ENCODE measurements at places on chromosomes 4 and X.
A peak's percentile ranks its signal among the peaks of the same experiment; 100 is the strongest.

- DNase-seq = no peak
Observed at GRCh38 chrX:107626481-107626880, 1.8 kb upstream of the PRPS1 start.

GRCh38 chr4:68344049-68344448 lies 5.8 kb downstream of the YTHDC1 start:
- DNase-seq = no peak

DNA sequence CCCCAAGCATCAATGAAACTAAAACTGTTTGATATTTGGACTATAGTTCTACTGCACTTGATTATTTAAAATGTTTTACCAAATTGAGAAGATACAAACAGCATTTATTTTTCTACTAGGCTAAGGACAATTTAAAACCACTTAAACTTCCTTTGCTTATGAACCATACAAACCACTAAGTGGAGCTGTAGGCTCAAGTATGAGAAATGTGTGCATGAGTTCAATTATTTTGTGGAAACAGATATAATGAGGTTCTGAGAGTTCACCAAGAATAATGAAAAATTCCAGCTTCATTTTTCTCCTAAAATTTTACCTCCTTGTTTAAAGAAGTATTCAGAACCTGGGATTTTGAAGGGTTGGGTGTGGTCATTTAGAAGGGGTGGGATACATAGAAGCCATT lies 63.1 kb downstream of the SERPINA7 start:
- DNase-seq = peak; percentile 23

DNA sequence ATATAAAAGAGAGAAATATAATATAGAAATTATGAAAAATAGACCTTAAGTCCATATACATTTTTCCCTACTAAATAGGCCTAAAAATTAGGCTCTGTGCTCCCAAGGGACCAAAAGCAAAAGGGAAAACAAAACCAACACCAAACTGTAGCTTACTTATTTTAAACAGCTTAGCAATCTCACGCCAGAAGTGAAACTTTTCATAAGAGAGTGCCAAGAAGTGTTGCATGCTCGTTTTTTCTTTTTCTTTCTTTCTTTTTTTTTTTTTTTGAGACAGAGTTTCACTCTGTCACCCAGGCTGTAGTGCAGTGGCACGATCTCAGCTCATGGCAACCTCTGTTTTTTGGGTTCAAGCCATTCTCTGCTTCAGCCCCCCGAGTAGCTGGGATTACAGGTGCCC lies 250.4 kb downstream of the TMA16 start:
- no peak for DNase-seq

DNA sequence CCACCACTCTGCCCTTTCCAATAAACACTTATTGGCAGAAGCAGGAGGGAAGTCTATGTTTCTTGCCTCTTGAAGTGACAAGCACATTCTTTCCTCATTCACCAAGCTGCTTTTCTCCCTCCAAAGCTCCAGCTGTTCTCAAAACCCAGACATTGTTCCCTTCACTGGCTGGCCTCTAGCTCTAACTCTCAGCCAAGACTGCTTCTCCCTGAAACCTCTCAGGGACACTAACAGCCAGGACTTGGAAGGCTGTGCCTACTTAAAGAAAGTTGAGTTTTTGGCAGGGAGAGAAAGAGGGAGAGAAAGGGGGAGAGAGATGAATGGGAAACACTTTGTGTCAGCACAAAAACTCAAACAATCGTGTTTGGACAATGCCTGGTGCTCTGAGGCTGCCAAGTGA lies 99.5 kb downstream of the COX18 start:
- peak; percentile 25 for DNase-seq

DNA sequence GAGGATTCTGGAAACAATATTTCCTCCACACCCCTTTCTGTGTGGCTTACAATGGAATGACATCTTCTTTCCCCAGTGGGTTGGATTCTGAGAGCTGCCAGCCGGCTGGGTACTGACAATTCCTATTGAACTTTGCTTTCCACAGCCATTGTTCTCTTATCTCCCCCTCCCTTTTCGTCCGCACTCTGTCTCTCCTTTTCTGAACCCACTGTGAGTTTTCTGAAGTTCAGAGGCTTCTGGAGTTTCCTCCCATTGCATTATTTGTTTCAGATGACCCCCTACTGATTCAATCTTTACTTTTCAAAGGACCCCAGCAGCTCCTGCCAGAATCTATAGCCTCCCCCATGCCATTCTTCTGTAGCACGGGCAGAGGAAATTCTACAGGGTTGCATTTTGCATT lies 10.4 kb downstream of the SMPX start:
- DNase-seq = peak; percentile 26

DNA sequence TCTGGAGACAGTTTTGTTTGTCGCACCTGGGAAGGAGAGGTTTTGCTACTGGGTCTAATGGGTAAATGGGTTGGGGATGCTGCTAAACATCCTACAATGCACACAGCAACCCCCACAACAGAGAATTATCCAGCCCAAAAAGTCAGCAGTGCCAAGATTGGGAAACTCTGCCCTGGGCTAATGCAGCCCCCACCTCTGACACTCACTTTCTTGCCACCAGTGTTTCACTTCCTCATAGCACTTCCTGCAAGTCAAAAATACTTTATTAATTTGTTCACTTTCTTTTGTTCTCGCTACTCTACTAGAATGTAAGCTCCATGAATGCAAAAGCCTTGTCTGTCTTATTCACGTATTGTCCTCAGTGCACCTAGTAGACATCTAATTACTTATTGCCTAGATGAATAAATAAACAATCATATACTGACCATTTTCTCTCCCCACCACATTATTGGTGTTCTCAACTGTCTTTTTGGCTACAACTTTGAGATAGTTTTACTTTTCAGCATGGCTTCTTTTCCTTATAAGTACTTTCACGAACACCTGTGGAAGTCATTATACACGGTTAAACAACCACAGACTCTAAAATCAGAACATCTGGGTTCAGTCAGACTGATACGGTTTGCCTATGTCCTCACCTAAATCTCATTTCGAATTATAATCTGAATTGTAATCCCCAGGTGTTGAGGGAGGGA lies 82.0 kb upstream of the PITX2 start:
- DNase-seq = no peak

DNA sequence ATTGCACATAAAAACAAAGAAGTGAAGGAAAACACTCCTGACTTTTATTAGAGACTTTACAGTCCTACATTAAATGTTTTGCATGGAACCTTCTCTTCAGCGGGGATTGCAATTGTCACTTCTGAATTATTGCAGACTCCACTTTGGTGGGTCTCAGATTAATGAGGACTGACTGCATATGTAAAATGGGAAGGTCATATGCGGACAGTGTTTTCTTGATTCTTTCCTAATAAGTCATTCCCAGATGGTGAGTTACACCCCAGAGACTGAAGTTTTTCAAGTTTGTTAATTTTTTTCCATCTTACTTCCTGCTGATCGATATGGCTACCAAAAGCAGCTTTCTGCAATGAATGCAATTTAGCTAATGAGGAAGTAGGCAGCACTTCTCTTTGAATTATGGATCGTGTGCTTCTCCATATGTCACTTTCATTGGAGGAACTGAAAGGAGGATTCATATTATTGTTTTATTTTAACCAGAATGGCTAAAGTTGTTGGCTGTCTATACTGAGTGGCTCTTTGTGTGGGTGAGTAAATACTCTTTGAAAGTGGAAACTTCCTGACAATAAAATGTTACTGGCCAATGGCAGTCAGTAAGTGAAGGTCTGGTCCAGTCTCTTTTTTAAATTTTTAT lies 119.3 kb upstream of the CLNK start:
- DNase-seq = no peak

DNA sequence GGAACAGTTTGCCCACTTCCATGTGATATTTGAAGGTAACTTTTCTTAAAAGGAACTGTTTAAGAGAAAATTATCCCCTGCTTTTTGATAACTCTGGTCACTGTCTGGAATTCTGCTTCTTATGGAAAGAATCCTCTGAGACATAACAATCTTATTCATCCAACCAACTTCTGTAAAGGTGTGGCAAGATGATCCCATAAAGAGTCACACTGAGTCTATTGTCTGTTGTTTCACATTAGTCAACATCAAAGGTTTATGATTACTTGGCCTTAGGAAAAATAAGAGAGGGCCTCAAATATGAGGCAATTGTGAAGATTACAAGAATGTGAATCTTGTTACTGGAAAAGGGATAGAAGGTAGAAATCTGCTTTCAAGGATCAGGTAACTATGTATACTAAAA lies 88.0 kb upstream of the MAGEB18 start:
- DNase-seq = no peak

DNA sequence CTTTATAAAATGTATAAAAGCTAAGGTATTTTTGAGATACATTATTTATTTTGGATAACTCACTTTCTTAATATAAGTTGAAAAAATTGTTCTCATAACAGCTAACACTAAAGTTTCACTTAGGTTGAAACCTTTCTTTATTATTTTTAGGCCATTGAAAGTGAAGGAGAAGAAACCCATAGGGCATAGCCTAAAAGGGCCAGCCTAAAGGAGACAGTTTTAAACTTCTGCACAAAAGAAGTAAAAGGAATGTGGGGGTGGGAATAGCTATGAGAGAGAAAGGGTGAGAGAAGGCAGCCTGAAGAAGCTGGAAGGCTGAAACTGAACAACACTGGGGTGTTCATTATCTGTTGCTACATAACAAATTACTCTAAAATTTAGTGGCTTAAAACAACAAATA lies 57.6 kb upstream of the RAPGEF2 start:
- DNase-seq = no peak

DNA sequence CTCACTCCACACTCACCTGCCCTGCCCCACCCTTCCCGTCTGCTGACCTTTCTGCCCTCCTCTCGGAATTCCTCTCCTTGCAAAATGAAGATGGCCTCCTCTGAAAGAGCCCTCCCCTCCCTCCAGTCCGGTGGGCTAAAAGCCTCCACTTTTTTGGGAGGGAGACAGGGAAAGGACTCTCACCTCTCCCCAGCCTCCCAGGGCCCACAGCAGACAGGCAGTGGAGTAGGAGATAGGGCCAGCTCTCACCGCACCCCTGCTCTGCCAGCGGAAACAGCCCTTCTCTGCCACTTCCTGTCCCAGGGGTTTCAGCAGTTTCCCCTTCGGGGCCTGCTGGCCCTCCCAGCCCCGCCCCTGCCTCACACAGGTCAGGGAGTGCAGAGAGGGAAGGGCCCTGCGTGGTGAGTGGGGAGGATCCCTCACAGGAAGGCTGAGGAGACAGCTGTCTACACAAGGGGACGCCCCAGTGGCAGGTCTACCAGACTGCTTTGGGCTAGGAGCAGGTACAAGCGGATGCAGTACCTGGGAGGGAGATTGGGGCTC lies 18.2 kb downstream of the ELF4 start:
- peak; percentile 30 for DNase-seq

GRCh38 chrX:63656871-63657580 lies 128.0 kb downstream of the ARHGEF9 start:
- no peak for DNase-seq

GRCh38 chr4:18937080-18937479 lies 915.5 kb upstream of the LCORL start:
- DNase-seq = no peak

DNA sequence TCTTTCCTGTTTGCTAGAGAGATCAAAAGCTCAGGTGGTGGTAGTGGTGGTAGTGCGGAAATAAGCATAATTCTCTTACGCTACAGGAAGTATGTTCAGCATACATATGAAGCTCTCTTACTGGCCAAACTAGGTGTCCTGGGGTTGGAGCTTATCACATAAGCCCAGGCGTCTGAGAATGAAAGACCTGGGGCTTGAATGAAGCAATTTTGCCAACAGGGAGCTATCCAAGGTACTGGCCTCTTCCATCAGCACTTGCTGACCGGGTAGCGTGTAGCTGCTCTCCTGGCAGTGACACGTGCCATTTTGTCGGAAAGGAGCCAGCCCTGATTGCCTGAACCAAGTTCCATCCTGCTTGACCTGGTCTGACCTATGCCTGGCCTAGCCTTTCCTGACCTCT lies 65.9 kb upstream of the HPF1 start:
- peak; percentile 83 for DNase-seq

- DNase-seq = no peak
Observed at GRCh38 chrX:78165425-78165824, 26.0 kb upstream of the TAF9B start.

DNA sequence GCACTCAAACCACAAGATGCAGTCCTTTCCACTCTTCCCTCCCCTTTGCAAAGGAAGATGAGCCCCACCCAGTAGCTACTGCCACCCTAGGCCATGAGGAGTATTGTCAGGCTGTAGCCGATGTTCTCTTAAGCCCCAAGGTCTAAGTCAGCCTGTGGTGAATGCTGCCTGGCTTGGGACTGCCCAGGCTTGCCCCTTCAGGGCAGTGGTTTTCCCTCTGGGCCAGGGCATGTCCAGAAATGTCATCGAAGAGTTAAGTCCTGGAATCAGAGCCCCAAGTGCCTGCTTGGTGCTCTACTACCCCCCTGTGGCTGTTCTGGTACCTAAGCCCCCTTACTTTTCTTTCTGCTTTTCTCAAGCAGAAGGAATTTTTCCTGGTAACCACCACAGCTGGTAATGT lies 11.8 kb upstream of the PGK1 start:
- DNase-seq = peak; percentile 70
